ENCODE measurements at places on chromosomes 7 and 10. TPM values are rescaled to one million over a fixed set of nuclear protein-coding genes. Genes with fewer than 3 reads are reported as not detected.

BMPR1A gene
- total RNA-seq = 37.4 TPM

DNA sequence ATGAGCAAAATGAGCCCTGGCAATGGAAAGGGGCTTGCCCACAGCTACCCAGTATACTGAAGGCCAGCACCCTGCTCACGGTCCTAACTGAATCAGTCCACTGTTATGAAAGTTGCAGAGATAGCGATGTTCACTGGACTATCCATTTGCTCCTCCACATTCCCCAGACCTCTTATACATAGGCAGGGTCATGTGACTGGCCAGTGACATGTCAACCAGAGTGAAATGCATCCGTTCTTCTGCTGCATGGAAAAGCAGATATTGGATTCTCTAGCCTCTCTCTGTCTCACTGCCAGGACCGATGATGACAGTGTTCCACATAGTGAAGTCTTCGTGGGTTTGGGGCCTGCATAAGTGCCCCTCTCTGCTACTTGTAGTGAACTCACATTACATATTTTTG is 503.4 kb downstream of the RPS24 start:
- no peak for DNase-seq

DNA sequence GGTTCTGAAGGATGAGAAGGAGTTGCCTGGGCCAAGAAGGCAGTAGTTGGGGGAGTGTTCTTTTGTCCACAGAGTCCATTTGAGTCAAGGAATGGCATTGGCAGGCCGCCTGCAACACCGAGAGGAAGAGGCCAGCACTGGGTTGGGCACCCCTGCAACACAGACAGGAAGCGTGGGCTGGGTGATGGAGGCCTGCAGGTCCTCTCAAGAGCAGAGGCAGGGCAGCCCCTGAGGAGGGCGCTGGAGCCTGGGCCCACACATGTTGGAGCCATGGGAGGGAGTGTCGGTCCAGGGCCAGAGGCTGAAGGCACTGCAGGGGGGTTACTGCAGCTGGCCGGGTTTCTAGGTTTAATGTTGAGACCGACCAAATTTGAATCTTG is 137.3 kb downstream of the PTPN20 start:
- DNase-seq = no peak

HABP2 gene
- 0.79 TPM for total RNA-seq

DNA sequence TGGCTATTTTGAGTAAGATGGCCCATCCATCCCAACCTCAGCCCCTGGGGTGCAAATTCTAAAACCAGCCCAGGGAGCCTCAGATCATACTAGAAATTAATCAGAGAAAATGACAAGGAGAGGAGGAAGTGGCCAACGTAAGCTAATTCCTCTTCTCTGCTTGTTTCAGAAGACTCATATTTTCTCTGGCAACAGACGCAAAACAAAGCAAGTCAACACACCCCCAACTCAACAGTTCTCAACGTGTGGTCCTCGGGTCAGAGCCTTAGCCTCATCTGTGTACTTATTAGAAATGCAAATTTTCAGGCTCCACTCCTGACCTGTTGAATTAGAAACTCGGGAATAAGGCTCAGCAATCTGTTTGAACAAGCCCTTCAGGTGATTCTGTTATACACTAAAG is 413.9 kb upstream of the AUTS2 start:
- no peak for DNase-seq

DNA sequence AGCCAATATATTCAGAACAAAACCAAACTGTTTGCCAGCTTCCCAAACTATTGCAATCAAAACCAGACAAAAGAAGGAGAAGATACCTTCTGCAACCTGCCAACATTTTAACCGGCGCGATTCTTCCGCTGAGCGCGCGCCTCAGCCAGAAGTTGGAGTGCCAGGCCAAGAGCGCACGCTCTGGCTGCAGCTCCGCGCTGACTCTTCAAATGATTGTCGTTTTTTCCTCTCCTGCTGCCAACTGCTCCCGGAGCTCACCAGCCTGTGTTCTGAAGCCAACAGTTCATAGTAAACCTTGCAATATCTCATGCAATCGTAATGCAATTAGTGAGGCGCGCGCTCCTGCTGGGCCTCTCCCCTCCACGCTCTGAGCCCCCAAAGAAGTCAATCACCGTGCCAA is 259.7 kb upstream of the MGMT start:
- no peak for DNase-seq

CDNF gene
- 1.4 TPM for total RNA-seq

DNA sequence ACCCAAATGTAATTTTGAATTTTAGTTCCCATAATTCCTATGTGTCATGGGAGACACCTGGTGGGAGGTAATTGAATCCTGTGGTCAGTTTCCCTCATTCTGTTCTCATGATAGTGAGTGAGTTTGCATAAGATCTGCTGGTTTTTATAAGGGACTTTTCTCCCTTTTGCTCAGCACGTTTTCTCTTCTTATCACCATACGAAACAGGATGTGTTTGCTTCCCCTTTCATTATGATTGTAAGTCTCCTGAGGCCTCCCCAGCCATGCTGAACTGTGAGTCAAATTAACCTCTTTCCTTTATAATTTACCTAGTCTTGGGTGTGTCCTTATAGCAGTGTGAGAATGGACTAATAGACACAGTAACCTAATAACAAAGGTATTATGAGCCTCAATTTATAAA is 36.1 kb upstream of the ZNF736 start:
- no peak for DNase-seq

DNA sequence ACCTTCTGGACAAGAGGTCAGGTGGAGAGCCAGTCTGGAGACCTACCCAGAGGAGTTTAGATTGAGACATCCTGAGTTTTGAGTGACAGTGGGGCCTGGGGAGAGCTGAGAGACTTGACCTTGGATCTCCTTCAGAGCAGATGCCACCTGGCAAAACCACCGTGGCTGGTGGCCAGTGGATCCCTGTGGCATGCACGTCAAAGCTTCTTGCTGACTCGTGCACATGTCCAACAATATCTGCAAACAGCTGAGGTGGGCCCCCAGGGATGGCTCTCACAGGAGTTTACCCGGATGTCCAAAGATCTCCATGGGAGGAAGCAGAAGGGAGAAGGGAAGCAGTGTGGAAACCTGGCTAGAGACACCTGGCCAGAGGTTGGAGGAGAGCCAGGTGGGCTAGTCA is 230.5 kb downstream of the FANK1 start:
- peak; percentile 12 for DNase-seq
